A172 (cell line): ENCODE measurements at places on chromosomes 7 and 10. TPM values are rescaled to one million over a fixed set of nuclear protein-coding genes. Genes with fewer than 3 reads are reported as not detected.

The HERPUD2 gene
- total RNA-seq, result 19.6 and 22.7 TPM in 2 replicates

The GARS1 gene
- 122 and 139 TPM in 2 replicates for total RNA-seq

The CTAGE4 gene
- not detected in 2 replicates for total RNA-seq

The MSS51 gene
- 0.07 and 0.60 TPM in 2 replicates for total RNA-seq

The PRKCQ gene
- not detected in 2 replicates for total RNA-seq

The TBX20 gene
- 0.96 and 1.2 TPM in 2 replicates for total RNA-seq

The ICA1 gene
- total RNA-seq, result 6.5 and 10.4 TPM in 2 replicates

The PTF1A gene
- total RNA-seq, result not detected in 2 replicates

The EN2 gene
- total RNA-seq, result not detected in 2 replicates

The TSPAN15 gene
- total RNA-seq, result 13.6 and 18.7 TPM in 2 replicates
